ENCODE measurements at places on chromosomes 13 and 19.

- no peak for DNase-seq
Measured at GRCh38 chr13:78592584-78592983, 10.8 kb downstream of the POU4F1 start.

DNA sequence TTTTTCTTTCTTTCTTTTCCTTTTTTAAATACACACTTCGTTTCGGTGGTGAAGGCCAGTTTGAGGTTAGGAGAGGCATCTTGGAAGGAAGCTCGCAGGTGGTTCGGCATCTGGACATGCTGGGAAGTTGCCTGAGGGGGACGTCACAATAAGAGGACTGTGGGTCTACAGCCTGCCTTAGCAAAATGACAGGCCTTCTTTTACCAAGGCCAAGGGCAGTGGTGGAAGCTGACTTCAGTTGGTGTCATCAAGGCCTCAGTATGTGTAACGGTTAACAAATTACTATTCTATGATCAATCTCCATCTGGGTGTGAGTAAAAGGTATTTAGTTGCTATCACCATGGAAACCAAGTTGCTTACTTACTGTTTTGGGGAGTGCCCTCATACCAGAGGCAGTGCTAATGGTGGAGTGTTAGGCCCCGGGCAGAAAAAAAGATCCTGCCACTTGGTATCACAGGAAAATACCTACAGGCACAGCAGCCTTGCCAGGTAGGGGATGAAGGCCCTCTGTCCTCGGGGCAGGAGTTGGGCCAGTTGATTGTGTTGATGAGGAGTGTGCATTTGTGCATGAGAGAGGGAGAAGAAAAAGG is 10.3 kb downstream of the ACTN4 start:
- no peak for DNase-seq

DNA sequence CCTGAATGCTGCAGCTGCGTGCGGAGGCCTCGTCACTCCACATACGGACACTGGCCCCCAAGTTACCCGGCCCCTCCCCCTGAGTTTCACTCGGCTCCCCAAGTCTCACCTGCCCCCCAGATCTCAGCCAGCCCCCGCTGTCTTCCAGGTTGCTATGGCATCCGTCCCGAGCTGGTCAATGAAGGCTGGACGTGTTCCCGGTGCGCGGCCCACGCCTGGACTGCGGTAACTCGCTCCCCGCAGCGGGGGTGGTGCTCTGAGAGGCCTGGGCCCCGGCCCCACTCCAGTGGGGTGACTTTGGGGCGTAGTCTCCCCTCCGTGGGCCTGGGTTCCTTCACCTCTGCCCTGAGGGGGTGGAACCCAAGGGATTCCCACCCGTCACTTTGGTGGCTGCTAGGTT is 168.2 kb downstream of the KDM4B start:
- no peak for DNase-seq

GRCh38 chr13:52975161-52975560 is 53.5 kb upstream of the OLFM4 start:
- DNase-seq = no peak

- DNase-seq = peak; percentile 72
Measured at GRCh38 chr19:15449620-15450527, at the start of gene WIZ. Gene WIZ, minus strand, starts transcription at chr19:15449956. Its CDS starts 1,649 bp downstream, at chr19:15448307.

DNA sequence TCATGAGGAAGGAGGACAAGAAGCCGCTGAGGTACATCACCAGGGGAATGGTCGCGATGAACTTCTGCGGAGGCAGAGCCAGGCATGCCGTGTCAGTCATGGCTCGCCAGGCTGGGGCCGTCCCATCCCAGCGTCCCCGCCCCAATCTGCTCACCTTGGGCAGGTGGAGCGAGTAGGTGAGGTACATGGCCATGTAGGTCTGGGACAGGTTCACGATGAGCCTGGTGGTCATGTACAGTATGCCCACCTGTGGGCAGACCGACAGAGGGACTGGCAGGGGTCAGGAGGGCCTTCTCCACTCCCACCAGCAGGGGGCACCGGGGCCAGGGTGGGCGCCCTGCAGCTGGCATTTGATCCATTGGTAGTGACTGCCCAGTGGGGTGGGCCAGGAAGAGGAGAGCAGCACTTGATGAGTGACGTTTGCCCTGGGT is 8.3 kb downstream of the TEKTIP1 start:
- no peak for DNase-seq

DNA sequence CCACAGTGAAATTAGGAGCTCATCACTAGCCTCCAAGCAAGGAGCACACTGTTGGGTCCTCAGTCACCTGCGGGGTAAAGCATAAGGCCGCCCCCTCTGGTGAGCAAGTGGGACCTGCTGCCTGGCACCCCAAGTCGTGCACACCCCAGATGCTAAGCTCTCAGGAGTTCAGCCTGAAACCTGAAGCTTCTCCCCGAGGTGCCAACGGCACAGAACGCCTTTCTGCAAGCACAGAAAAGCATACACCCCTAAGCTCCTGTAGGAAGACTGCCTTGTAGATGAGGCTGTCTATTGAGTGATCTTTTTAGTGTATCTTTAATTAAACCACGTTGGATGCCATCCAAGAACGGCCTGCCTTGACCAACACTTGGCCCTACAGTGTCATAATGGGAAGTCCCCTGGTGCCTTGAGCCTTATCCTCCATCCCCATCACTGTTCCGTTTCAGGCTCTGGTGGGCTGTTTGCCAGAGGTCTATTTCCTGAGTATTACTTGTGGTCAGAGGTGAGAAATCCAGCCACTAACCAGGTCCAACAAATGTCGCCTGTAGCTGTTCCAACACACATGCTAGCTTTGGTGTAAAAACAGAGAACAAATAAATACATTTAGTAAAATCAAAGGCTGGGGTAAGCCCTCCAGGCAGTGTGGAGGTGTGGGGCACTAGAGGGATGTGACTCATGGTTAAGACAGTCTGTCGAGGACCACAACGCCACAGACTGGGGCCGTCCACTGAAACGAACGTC is 44.8 kb downstream of the C13orf42 start:
- DNase-seq = no peak

GRCh38 chr13:47455626-47456025 is 545.4 kb downstream of the SUCLA2 start:
- DNase-seq = no peak

DNA sequence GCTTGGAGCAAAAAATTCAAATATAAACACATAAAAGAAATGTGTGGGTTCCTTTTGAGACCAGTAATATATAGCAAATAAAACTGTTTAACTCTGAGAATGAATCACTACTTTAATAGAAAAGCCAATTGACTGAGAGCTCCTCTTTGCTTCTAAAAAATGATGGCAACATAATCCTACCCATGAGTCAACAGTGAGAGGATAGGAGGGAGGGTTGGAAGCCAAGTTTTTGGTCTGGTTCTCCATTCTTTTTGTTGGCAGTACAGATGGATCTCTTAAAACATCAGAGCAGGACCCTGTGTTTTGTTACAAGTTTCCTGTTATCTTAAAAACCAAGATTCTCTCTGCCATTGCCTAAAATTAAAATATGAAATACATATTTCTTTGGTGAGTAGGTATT is 50.0 kb upstream of the POSTN start:
- DNase-seq = no peak

DNA sequence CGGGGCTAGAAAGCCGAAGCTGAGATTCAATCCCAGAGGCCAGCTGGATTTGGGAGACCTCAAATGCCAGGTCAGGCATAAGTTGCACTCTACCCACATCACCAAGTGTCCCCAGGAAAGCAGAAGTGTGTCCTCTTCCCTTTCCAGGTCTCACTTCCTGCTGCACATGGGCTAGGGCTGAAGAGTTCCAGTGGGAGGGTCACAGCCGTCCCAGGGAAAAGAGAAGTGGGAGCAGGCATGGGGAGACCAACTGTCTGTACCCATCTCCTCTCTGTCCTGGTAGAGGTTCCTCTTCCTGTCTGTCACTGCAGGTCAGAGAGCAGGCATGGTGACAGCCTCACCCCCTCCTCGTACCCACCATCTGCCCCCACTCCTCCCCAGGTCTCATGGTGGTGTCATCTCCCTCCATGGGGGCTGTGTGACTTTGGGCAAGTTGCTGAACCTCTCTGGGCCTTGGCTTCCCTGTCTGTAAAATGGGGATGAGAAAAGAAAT is 14.8 kb downstream of the AXL start:
- DNase-seq = no peak

GRCh38 chr19:17989425-17990094 is 18.4 kb upstream of the ARRDC2 start:
- DNase-seq = no peak

GRCh38 chr13:110138010-110138699 is 168.8 kb downstream of the COL4A1 start:
- DNase-seq = no peak

DNA sequence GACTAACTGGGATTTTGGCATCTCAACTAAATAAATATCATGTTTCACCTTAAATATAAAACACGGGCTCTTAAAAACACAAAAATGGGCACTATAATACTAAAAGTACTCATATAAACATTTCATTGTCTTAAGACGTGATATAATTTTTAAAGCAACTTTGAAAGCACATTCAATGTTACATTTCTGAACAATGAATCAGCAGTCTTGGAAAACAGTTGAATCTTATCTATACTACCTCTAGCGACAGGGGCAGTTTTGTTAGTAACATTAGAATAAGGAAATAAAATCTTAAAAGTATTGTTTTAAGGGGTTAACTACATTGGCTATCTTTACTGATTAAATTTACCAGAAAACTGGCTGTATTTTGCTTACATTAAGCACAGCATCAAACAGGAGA is 156.9 kb downstream of the UGGT2 start:
- no peak for DNase-seq

DNA sequence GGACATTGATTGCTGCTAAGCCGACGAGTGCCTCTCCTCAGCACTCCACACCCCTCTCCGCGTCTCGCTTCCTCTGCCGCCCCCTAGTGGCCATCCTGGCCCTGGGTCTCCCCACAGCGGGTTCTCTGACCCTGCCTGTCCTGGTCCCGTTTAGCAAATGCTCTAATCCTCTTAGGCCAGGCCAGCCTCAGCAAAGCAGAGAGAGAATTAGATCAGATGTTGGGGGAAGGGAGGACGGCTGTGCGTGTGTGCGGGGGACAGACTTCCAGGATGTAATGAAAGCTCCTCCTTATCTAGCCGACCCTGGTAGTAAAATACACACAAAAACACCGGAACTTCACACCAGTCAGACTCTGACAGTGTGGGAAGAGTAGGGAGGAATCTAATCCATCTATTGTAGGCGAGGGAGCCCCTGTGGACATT is 4.5 kb downstream of the TPRX2 start:
- peak; percentile 100 for DNase-seq

DNA sequence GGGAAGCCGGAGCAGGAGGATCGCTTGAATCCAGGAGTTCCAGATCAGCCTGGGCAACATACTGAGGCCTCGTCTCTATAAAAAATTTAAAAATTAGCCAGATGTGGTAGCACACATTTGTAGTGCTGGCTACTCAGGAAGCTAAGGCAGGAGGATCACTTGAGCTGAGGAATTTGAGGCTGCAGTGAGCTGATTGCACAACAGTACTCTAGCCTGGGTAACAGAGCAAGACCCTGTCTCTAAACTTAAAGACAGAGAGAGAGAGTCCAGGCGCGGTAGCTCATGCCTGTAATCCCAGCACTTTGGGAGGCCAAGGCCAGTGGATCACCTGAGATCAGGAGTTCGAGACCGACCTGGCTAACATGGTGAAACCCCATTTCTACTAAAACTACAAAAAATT is 4.4 kb downstream of the IFNL3 start:
- DNase-seq = no peak

- DNase-seq = no peak
Measured at GRCh38 chr19:33507021-33507956, 14.3 kb downstream of the PEPD start.

DNA sequence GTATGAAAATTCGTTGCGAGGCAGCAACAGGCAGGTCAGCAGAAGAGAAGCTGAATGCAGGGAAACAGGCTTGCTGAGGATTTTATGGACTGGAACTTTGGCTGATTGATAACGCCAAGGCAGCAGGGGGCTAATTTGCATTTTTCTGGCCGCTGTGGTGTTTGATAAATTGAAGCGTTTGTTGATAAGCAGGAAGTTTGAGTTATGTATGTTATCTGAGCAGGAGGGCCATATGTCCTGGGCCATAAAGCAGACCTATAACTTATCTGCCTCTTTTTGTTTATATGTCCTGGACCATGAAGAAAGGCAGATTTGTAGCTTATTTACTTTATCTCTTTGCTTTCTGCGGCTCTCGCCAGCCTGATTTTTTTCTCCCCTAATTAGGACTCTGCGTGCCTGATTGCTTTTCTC is 65.9 kb downstream of the ZNF627 start:
- no peak for DNase-seq

DNA sequence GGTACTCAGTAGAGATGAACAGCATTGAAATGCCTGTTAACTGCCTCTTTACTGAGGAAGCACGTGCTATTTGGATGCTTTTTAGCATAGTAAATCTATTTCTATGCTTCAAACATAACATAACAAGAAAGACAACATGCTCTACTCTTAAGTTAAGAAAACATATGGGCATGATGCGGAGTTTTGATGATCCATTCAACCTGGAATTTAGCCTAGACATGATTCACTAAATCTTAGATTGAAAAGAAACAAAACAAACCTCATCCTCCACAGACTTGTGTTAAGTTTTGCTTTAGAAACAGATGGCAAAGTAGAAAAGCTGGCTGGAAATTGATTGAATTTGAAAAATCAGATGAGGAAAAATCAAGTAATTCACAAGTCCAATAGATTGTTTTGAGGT is 593.8 kb downstream of the OLFM4 start:
- DNase-seq = no peak

DNA sequence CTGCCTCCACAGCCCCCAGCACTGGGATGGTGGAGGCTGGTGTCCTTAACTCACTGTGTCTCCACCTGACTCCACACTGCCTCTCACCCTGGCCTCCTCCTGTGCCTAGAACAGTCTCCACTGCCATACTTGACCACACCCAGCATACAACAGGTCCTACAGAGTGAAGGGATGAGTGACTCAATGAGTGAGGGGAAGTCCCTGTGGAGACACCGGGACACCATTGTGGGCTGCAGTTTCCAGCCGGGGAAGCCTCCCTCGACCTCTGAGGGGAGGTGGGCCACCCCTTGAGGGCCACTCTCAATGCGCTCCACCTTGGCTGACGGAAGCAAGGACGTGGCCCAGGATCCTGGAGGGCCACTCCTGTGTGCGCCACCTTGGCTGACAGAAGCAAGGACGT is 2.8 kb upstream of the ZNF135 start:
- no peak for DNase-seq

DNA sequence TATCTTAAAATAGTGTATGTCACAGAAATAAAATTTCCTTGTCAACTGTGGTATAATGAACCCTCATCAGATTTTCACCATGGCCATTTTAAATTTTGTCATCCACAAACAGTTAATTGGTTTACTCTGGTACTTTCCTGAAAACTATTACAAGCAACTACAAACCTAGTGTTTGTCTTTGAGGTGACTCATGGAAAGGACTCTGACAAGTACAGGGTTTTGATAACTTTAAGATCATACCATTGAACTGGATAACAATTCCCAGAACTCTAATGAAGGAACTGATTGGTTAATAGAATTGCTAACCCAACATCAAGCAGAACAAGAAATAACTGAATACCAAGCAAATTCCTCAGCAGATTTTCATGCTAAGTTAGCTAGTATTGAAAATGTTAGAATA is 237.7 kb upstream of the IPO5 start:
- no peak for DNase-seq

- no peak for DNase-seq
Measured at GRCh38 chr13:107379407-107380155, 811.6 kb upstream of the ARGLU1 start.
